ENCODE measurements at places on chromosomes 13 and 19. TPM values are rescaled to one million over a fixed set of nuclear protein-coding genes. Genes with fewer than 3 reads are reported as not detected.

The FFAR1 gene
- total RNA-seq = not detected

The MAB21L1 gene
- not detected for total RNA-seq

The ZNF728 gene
- not detected for total RNA-seq

The NCAN gene
- total RNA-seq = 1.5 TPM

The DMWD gene
- total RNA-seq = 70.7 TPM

The KLF1 gene
- total RNA-seq = 0.37 TPM

The PSG3 gene
- total RNA-seq = not detected

The ELSPBP1 gene
- total RNA-seq = not detected

The NLRP5 gene
- not detected for total RNA-seq

The APBA3 gene
- 21.8 TPM for total RNA-seq

The NLRP9 gene
- not detected for total RNA-seq

The UBXN6 gene
- 39.0 TPM for total RNA-seq

The ZNF560 gene
- not detected for total RNA-seq

All from H9 (cell line).